Omental fat pad (tissue), 4 donors: ENCODE measurements at places on chromosomes 6 and 20.

- DNase-seq: no peak
Measured at GRCh38 chr6:67768972-67769371, 866.1 kb upstream of the ADGRB3 start.

DNA sequence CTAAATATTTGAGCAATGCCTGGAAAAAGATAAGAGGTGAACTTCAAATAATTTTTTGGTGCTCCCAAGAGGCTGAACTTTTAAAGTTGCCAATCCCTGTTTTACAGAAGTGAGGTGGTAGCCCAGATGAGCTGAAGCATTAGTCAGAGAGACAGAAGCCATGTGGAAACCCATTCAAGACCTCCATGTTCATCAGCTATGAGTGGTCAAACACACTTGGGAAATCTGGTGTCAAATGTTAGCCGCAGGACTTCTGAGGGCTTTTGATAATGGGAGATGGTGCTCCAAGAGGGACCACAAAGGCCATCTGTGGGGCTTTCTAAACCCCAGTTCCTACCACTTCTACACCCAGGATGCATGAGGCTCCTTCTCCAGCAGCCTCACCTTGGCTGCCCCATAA is 77.5 kb upstream of the MRPS10 start:
- DNase-seq: no peak

DNA sequence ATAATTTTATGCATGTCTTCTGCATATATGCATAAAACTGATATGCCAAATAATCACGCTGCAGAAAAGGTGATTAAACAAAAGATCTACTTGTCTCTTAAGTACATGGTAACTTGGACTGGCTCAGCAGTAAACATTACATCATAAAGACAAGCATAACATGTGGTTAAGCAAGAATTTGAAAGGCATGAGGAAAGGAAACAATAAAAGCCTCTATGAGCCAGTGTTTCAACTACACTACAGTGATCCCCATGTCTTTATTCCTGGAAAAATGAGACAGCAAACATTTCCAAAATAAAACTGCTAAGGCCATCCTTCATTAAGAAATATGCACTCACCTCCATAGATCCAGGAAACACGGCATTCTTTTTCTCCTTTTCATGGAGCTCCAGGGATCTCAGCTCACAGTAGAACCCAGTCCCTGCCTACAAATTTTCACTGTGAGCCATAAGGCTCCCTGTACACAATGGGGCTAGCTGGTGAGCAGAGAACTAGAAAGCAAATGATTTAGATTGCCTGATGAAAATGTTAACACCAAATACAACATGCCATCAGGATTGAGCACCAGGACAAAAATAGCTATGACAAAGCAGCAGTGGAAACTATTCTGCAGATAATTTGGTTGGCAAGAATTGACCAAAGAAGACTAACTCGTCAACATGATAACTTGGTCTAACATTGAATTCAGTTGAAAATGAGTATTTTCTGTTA is 156.1 kb downstream of the COL21A1 start:
- DNase-seq: no peak

- DNase-seq: no peak
Measured at GRCh38 chr6:163773646-163774045, 359.1 kb downstream of the QKI start.

DNA sequence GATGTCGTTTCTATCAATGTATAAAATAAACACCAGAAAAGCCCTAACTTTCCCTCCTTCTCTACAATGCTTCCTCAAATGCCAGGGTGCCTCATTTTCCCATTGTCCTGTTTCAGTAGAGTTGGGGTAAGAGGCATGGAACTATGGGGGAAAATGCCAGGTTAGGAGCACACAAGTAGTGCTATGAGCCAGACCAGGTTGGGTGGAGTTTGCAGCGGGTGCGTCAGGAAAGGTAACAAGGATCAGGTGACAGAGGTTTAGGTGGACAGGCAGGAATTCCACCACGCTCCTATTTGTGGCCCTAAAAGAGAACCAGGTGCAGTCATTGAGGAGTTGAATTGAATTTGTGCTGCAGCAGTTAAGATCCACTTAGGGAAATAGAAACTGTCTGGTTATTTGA is 36.5 kb downstream of the SYTL3 start:
- DNase-seq: no peak
